Inflammatory macrophage (primary cell): ENCODE measurements at places on chromosomes 2 and 18.
A peak's percentile ranks its signal among the peaks of the same experiment; 100 is the strongest.

GRCh38 chr2:186991766-186992417 is 142.9 kb upstream of the ZSWIM2 start:
- DNase-seq, result no peak

DNA sequence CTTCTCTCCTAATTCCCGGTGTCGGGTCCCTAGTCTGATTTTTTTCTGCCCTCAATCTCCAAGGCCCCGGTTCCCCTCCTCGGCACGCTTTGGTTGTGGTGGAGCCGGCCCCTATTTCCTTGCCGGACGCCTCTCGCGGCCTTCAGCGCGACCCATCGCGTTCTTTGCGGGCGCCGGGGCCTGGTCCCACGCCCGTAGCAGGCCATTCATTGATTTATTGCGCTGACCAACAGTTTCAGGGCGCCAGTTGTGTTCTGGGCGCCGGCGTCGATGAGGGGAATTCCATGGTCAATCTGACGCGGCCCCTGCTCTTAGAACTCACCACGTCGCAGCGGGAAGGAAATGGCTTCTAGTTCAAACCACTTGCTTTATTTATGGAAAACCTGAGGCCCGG is 396 bp downstream of the CNOT9 start:
- DNase-seq, result peak; percentile 48

GRCh38 chr2:172052000-172052983 is 33.0 kb upstream of the DLX1 start:
- no peak for DNase-seq

DNA sequence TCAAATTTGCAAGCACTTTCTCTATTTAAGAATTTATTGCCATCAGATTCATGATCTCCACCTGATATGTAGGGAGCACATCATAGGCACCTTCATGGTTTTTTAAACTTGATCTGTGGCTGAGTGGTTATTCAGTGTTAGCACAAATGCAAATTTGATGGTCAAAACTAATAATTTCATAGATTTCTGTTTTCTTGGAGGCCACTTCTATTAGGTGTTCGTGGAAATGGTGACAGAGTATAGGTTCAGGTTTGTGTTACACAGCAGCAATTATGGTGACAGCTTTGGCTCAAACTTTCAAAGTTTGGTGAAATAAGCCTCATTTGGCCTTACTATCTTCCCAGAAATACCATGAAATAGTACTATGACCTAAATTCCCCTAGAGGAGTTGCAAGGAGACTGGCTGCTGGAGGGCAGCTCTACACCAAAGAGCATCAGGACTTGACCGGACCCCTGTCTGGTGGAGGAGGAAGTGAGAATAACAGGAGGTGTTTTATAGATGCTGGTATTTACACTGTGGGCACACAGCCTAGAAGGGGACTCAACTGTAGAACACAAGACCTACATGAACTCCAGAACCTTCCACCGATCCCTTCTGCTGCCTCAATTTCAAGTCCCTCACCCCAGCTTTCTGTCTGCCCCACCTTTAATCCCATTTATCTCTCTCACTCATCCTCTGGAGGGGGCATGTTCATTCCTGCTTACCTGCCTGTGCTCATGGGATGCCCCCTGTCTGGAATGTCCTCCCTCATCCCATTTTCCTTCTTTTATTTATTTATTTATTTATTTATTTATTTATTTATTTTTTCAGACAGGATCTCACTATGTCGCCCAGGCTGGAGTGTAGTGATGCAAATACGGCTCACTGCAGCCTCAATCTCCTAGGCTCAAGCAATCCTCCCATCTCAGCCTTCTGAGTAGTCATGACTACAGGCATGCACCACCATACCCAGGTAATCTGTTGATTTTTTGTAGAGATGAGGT is 132.9 kb upstream of the SIX2 start:
- no peak for DNase-seq
